ENCODE measurements at places on chromosomes 12 and 14.

- no peak for DNase-seq
Observed at GRCh38 chr14:99805757-99806439, 12.7 kb downstream of the EML1 start.

DNA sequence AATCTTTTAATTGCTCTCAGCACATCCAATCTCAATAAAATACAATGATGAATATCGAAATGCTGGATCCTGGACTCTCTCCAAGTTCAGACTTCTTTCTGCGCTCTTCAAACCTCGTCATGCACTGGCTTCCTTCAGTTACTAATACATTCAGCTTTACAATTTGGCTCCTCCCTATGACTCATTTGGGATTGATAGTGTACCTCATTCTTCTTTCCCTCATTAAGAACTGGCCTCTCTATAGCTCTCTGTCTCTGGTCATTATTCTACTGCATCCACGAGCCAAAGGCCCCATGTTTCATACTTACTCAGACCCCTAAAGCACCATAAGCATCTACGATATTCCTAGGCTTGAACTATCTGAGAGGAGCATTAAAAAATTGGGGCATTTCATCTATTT, 4.9 kb downstream of the TSPAN8 start:
- no peak for DNase-seq

GRCh38 chr14:67516676-67517075, 16.4 kb upstream of the PLEKHH1 start:
- no peak for DNase-seq

GRCh38 chr12:26523708-26524150, 309.3 kb downstream of the ITPR2 start:
- DNase-seq = no peak

- DNase-seq = no peak
Observed at GRCh38 chr14:44204061-44204835, 302.8 kb downstream of the FSCB start.

DNA sequence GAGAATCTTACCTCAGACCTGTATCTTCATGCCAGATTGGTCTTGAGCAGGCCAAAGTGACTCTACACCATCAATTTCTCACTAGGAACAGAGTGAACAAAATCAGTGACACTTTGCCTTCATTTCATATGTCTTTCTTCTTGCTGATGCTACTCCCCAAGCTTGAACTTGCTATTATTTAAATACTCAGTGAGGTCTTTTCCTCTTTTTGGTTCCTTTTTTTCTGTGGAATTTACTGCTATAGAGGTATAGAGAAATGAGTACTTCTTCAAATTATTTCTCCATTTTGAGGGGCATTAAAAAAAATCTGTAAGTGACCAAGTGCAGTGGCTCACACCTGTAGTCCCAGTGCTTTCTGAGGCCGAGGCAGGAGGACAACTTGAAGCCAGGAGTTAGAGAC, at the start of gene GPR33:
GPR33 (minus strand) TSS at position 154 of the 400 bp plus-strand sequence. CDS start 4,074 bp downstream, outside the sequence.
- no peak for DNase-seq

DNA sequence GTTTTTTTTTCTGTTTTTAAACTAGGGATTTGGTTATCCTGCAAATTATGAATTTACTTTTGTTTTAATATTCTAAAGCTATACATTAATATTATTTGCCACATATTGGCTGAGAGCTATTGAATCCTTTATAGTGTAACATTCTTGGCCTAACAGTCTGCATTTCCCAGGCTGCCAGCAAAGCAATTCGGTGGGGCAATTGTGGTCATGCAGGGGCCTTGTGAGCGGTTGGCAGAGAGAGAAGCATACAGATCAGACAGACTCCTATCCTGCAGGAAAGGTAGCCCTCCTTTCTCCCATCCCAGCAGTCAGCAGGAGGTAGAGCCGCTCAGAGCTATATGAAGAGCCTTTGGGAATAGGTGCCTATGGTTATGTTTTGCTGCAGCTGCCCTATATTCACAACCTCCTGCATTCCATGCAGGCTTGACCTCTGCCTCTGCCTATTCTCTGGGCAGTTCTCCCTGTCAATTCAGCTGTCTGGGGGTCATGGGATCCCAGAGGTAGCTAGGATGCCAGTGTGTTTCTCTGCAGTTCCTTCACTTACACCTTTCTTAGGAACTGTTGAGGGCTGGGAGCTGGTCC, 144.7 kb downstream of the GPHN start:
- no peak for DNase-seq

GRCh38 chr12:82635263-82635662, 51.4 kb upstream of the TMTC2 start:
- no peak for DNase-seq

- DNase-seq = no peak
Observed at GRCh38 chr14:94933486-94933885, 163.6 kb upstream of the GSC start.

- DNase-seq = no peak
Observed at GRCh38 chr12:127445581-127446139, 821.3 kb upstream of the TMEM132C start.

GRCh38 chr14:71198687-71199086, 291.4 kb downstream of the PCNX1 start:
- DNase-seq = no peak

DNA sequence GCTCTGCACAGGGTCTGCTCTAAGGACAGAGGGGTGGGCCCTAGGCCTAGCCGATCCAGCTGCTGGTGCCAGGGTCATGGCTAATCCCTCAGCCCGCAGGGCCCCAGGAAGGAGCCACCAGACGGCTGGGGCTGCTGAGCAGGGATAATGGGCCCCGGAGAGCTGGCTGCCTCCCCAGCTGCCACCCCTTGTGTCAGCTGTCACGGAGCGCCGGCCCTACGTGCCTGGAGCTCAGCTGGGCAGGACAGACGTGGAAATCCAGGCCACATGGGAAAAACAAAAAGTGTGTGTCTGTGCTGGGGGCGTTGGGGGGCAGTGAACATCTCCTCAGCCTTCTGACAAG, 36.2 kb downstream of the CHGA start:
- no peak for DNase-seq

- DNase-seq = no peak
Observed at GRCh38 chr14:25026476-25027137, 23.3 kb downstream of the STXBP6 start.

DNA sequence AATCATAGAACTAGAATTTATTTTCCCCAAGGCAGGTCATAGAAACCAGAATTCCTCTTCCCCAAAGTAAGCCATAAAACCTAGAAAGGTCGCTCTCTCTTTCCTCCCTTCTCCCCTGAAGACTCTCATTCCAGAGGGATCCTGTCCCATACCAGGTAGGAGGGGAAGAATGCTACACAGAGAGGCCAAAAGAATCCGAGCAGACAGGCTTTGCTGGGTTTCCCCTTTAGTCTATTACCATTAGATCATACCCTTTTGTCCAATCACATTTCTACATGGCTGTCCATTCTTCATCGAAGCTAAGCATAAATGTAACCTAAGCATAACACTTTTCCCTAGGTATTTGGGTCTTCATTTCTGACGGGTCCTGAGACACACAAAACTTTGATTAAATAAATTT, 204.5 kb downstream of the SPTSSA start:
- DNase-seq = no peak

- no peak for DNase-seq
Observed at GRCh38 chr14:76375484-76375883, 453 bp upstream of the ESRRB start.

DNA sequence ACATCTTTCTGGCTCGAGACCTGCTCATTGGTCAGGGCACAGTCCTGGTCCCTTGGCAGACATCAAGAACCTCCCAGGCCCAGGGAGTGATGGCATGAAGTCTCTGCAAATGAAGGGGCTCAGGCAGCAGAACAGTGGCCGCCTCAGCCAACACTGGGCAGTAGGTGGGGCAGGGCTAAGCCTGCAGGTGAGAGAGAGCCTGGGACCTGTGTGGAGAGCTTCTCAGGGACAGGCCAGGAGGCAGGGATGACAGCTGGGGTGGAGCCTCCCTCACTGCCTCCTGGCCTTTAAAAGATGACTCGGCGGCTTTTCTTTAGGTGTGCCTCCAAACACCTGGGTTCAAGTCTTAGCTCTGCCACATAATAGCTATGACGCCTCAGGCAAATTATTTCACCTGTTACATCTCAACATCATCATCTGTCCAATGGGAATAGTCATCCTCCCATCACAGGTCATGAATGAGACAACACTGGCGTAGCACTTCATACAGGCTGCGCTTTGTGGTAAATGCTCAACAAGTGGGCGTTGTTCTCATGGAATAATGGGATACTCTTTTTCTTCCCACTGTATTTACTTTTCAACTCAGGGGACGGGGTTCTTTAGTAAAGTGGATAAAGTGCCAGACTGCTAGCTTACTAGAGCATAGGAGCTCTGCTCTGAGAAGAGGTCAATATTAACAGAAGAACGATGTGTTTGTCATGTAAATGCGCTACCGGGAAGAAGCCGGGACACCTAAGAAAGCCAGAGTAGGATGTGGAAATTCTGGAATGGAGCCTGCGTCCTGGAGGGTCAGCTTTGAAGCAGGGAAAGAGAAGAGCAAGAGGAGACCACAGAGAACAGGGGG, 277.4 kb downstream of the FOXN3 start:
- no peak for DNase-seq

GRCh38 chr12:64137117-64137516, 85.0 kb downstream of the KICS2 start:
- DNase-seq = no peak

DNA sequence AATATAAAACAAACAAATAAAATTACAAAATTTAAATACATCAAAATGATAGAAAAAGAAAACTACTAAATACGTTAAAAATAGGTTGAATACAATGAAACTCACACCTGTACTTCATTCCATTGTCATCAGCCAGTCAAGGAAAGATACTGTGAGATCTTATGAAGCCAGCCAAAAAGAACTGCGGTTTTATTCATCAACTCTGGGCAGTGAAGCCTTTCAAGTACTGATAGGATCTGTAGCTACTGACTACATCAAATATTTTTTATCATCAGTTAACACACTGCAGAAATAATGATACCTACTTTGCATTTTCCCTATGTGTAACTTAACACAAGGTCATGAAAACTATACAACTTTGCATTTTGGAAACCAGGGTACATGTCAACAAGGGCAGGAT, 46.3 kb upstream of the FAR2 start:
- DNase-seq = peak; percentile 36

DNA sequence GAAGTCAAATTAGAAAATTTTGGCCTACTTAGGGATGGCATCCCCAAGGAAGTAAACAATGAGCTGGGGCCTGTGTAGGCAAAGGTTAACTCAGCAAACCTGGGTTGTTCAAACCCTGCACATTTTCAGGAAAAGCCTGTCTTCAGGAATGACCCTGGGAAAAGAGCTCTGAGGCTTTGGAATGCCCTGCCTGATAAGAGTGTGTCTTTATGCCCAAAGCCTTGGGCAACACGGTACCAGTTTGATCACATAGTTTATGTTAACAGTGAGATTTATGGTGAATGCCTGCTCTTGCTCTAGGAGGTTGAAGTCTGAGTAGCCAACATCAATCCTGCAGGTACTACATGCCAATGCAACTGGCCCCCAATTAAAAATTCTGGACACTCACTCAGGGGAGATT, 28.2 kb upstream of the STAB2 start:
- DNase-seq = no peak

DNA sequence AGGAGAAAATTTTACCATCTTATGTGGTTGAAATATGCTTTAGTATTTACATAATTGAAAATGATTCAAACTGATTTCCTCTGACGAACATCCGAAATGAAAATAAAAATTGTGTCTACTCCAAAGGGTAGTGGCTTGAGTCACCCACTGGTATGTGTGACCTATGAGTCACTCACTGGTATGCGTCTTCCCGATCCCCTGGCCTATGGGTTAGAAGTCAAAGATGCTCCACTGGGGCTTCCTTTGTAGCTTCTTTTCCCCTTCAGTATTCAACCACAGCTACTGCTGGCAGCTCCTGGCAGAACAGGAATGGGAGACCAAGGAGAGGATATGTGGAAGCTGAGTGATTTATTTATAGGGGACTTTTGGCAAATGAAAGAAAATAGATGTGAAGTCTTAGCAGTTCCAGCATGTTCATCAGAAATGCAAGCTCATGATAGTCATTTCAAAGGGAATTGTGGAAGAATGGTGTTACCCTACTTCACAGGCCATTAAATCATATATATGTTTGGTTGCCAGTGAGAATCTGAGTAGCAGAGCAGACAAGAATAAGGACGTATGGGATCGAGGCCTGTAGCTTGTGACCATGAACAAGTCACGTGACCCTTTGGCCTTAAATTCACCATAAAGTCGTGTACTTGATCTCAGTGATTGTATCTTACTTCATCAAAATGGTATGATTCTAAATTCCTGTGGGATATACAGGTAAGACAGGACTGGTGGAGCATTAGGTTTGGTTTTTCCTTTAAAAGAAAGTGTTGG, 108.3 kb downstream of the CRADD start:
- DNase-seq = peak; percentile 58

DNA sequence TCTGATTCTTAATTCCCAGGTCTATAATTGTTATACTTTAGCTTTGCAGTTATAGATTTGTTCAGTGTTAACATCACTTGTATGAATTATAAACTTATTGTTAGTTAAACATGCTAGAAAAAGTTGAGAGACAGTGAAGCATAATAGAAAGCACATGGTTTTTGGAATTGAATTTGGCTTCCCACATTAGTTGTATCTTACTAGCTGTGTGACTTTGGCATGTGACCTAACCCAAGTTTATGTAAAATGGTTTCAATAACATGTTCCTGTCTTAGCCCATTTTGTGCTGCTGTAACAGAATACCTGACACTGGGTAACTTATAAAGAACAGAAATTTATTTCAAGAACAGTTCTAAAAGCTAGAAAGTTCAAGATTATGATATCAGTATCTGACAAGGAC, 146.3 kb downstream of the PDE3A start:
- DNase-seq = no peak

GRCh38 chr12:29566441-29566840, 69.0 kb upstream of the OVCH1 start:
- no peak for DNase-seq

DNA sequence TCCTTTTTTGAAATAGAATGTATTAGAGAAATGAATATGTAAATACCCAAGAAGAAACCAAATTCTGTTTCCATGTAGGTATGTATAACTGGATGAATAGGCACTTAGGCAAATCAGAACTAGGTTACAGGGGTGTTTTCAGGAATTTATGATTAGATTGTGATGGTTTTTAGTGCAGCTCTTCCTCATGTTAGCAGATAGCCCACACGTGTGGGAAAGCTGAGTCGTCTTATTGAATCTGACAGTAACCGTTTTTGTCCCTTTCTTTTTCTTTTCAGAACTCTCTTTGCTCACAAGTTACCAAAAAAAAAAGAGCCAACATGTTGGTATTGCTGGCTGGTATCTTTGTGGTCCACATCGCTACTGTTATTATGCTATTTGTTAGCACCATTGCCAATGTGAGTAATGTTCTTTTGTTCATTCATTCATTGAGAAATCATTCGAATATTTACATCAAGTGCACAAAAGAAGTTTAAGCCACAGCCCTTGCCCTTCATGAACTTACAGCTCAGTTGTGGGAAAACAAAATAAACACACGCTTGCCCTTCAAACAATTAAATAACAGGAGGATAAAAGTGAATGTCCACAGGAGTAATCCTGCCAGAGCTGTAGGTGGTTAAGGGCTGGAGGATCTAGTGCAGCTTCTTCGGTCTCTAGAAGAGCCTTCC, 14.8 kb downstream of the EMP1 start:
- DNase-seq = no peak

GRCh38 chr12:99704036-99704435, 56.5 kb downstream of the GARIN6 start:
- no peak for DNase-seq

GRCh38 chr12:49552899-49553298, 14.1 kb downstream of the KCNH3 start:
- no peak for DNase-seq
